ENCODE measurements at places on chromosomes 2 and 18. TPM values are rescaled to one million over a fixed set of nuclear protein-coding genes. Genes with fewer than 3 reads are reported as not detected.

EHBP1 gene
- total RNA-seq, result 25.3 TPM

UBXN2A gene
- total RNA-seq, result 12.6 TPM

LYG1 gene
- total RNA-seq, result 0.30 TPM

AGXT gene
- total RNA-seq, result not detected

BMP10 gene
- total RNA-seq, result not detected

LRATD1 gene
- not detected for total RNA-seq

TRAPPC12 gene
- 64.6 TPM for total RNA-seq

TCF23 gene
- total RNA-seq, result not detected

CRACDL gene
- 0.33 TPM for total RNA-seq

ITGB6 gene
- total RNA-seq, result not detected

PLCD4 gene
- total RNA-seq, result 0.22 TPM

ST6GAL2 gene
- not detected for total RNA-seq

CHST9 gene
- not detected for total RNA-seq

ANKAR gene
- total RNA-seq, result 2.4 TPM

POU3F3 gene
- total RNA-seq, result not detected

DNAH6 gene
- total RNA-seq, result 0.54 TPM

NOSTRIN gene
- total RNA-seq, result not detected

SLC8A1 gene
- 0.22 TPM for total RNA-seq
